ENCODE measurements at places on chromosomes 3 and 15.

GRCh38 chr3:78875436-78875835 lies 892.4 kb downstream of the ROBO1 start:
- no peak for DNase-seq

DNA sequence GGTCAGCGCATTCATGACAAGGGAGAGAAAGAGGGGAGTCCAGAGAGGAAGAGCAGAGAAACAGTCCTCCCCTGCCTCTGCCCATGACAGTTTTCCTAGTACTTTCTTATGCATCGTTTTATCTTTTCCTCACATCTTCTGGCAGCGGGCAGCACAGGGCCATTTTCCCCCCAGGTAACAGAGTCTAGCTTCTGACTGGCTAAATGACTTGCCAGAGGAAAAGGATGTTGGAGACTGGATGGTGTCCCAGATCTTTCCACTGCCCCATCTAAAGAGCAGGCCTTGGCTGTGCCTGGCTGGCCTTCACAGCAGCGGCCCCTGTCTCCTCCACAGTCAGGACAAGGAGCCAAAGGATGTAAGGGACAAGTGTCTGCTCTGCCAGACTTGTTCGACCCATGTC lies 59.3 kb downstream of the CTDSPL start:
- no peak for DNase-seq

DNA sequence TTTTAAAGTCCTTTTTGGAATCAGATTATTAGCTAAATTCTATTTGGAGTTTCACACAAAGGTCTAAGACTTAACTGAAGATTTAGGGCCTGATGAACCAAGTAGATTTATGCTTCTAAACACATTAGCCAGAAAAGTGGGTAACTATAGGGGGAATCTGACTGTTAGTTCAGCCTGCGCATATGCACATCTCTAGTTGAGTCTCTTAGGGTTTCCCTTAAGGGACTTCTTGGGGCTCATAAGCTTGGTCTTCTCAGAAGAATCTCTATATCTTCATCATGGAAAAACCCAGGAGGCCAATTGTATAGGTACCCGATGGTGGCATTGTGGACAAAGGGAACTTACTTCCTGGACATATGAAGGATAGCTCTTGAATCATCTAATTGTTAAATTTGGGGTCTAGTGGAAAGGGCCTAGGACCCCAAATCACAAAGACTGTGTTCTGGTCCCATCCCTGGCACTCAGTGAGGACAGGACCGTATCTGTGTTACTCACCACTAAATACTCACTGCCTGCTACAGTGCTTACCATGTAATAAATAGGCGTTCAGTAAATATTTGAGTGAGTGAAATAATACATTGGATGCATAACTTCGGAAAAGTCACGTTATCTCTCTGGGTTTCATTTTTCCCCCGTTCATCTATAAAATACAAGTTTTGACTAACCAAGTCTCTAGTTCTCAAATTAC lies 17.0 kb downstream of the SELENOT start:
- DNase-seq = no peak

- no peak for DNase-seq
These were observed 238.6 kb upstream of the SOX14 start for GRCh38 chr3:137525471-137525870.

GRCh38 chr3:135623558-135623957 lies 342.0 kb upstream of the PPP2R3A start:
- DNase-seq = no peak

DNA sequence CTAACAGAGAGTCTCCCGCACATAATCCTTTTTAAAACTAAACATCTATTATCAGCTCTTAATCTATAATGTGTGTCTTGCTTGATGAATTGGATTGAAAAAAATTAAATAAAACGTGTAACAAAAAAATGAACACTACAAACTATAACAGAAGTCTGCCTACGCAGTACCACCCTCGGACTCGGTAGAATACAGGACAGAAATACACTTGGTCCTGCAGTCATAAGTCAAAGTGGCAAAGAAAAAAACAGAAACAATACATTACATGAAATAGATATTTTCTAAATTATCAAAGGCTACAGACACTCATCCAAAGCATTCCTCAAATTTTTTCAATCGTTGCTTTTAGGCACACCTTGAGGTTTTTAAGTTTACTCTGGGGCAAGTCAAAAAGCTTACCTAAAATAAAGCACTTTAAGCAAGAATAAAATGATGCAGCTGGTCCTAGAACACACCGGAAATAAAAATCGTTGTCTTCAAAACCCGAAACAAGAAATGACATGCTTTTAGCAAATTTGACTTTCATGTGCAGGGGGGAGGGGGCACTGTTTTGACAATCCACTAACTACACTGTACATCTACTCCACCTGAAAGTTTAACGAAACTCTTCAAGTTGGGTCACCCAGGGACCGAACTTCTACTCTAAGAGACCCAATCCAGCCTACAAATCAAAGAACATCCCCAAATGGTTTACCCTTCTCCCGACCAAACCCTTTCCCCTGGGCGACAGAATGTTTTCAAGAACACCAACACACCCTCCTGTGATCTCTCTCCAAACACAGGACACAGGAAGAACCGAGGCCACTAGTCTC lies 1.3 kb downstream of the ADAM10 start:
- DNase-seq = no peak

GRCh38 chr15:64009798-64010261 lies 36.5 kb downstream of the DAPK2 start:
- no peak for DNase-seq

- DNase-seq = peak; percentile 52
These were observed 8.4 kb downstream of the ACOX2 start for GRCh38 chr3:58528629-58529028.

GRCh38 chr3:99794485-99794884 lies 23.2 kb upstream of the CMSS1 start:
- no peak for DNase-seq
